ENCODE measurements at places on chromosomes 4 and X. TPM values are rescaled to one million over a fixed set of nuclear protein-coding genes. Genes with fewer than 3 reads are reported as not detected.
A peak's percentile ranks its signal among the peaks of the same experiment; 100 is the strongest.

DNA sequence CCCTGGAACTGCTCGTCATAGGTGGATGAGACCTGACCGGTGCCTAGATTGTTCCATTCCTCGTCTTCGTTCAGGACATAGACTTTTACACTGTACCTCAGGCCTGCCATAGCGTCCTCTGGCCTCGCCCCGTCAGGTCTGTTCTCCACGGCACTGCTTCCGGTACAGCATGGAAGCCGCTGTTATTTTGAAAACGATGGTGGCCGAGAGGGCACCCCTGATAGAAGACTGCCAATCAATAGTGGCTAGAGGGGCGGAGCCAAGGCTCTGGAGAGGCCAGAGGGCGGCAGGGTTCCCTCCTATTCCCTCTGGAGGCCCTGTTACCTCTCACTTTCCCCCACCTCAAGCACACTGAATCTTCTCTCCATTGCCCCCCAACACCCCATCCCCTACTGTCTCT is at the start of gene PPP4R3C:
Gene PPP4R3C (minus strand): TSS at position 155 of the 400 bp plus-strand sequence. CDS start 45 bp downstream, at position 110.
- no peak for DNase-seq

GRCh38 chr4:10278071-10278470 is 161.5 kb upstream of the WDR1 start:
- no peak for DNase-seq

DNA sequence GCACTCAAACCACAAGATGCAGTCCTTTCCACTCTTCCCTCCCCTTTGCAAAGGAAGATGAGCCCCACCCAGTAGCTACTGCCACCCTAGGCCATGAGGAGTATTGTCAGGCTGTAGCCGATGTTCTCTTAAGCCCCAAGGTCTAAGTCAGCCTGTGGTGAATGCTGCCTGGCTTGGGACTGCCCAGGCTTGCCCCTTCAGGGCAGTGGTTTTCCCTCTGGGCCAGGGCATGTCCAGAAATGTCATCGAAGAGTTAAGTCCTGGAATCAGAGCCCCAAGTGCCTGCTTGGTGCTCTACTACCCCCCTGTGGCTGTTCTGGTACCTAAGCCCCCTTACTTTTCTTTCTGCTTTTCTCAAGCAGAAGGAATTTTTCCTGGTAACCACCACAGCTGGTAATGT is 11.8 kb upstream of the PGK1 start:
- peak; percentile 62 for DNase-seq

DNA sequence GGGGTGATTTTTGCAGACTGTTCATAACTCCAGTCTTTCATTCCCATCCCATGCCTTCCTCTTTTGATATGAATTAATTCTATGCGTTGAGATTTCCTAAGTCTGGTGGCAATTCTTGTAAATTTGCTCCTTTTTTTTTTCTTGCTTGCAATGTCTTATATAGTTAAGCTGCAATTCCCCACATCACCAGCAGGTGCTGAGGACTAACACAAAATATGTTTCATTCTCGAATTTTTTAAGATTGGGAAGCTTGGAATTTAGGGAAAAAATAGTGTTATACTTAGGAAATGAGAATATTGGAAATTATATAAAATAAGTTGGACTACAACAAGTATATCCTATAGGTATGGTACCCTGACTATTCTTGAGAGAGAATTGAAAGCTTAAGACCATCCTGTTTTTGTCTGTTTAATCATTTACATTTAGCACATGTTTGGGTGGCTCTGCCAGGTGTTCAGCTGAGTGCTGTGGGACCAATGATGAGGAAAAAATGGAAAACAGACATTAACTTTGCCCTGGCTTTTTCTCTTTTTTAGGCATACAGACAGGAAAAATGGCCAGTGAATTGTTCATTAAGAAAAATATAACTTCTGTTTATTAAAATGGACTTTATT is 30.2 kb downstream of the AFF2 start:
- DNase-seq = peak; percentile 4

GRCh38 chrX:103729015-103729414 is 18.3 kb downstream of the TMEM31 start:
- no peak for DNase-seq

DNA sequence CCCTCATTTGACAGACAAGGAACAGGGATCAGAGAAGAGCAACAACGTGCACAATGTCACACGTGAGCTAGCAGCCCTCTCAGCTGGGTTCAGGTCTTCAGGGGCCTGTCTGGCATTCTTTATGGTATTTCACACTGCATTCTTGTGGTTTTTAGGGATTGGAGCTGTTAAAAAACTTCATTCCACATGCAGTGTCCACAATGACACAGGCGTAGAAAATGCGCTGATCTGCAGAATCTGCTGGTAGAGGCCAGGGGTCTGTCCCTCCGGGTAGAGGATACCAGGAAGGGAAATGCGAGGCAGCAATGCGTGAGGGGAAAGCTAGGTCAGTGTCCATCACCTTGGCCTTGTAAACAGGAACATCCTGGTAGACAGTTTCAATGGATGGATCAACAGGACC is 36.6 kb downstream of the MAP7D3 start:
- DNase-seq = peak; percentile 89

DNA sequence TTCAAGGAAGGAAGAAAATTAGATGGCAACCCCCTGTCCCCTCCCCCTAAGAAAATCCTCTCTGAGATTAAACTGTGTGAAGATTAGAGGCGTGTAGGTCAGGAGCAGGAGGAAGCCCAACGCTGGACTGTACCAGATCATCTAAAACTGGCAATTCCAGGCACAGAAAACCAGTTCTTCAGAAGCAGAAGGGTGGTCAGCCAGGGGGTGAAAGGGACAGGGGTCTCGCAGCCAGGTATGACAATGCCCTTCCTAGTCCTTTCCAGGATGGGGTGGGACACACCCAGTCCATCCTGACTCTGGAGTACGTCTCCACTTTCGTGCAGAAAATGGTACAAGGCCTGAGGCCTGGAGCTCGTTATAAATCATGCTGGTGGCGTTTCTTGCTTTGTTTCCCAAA is 3.3 kb upstream of the RHOH start:
- DNase-seq = no peak

- DNase-seq = no peak
Observed at GRCh38 chrX:55119712-55120111, 30.9 kb downstream of the PAGE2 start.

DNA sequence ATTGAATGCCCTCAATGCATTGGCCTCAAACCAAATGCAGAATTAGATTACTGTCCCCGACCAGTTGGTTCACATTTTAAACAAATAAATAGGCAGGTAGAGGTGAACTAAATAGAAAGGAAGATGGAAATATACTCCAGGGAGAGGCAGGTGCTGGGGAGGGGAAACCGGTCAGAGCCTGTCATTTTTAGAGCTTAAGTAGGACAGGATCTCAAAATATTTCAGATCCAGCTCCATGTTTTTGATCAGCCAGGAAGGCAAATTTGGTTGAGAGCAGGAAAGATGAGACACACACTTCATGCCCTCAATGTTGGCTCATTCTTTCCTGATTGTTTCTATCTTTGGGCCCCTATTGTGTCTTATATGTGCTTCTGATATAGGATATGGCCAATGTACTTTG is 206.7 kb downstream of the SHROOM3 start:
- DNase-seq = no peak

DNA sequence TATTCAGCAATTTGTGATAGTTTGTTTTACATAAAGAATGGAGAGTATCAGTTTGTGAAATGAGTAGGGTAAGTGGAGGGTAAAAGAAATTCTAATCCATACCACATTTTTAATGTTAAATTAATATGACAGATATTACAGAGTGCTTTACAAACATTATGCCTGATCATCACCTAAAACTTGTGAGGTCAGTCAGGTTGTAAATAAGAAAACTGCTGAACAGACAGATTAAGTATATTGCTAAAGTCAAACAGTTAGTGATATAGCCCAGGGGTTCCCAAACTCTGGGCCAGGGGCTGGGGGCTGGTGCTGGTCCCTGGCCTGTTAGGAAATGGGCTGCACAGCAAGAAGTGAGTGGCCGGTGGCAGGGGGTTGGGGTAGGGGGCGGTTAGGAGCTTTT is 273.6 kb downstream of the TRAM1L1 start:
- DNase-seq = no peak

DNA sequence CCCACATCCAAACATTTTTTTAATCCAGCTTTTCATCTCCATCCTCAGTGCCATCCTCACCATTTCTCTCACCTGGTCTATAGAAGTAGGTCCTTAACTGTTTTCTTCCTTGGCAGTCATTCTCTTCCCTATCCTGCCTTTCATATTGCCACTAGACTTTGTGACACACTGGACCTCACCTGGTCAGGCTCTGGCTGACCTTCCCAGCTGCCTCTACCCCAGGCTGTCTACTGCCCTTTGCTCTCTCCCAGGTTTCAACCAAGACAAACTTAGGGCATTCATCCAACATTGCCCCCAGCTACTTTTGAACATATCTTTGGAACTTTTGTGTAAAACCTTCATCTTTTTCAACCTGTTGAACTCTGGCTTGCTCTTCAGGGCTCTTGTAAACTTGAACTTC is 39.8 kb downstream of the TRAPPC11 start:
- DNase-seq = no peak

DNA sequence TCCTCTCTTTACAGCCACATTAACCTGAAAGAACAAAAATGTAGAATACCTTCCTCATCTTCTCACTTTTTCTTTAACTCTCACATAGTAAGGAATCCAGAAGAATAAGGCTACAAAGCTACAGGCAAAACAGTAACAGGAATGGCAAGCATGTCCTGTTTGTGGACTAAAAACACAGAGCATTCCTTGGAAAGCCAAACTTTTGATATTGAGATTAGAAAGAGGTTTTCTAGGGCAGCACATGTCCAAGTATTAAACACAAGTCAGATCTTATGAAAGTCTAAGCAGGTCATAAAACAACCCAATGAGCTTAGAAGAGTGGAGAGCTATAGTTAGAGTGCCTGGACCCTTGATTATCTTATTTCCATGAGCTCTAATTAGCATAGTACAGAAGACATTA is 58.2 kb upstream of the FAM9C start:
- DNase-seq = no peak

The FABP2 gene
- under 0.01 TPM for total RNA-seq

The CHRDL1 gene
- 39.8 TPM for total RNA-seq

The DNAAF6 gene
- not detected for total RNA-seq

The ETDB gene
- not detected for total RNA-seq

The IL2RG gene
- total RNA-seq = not detected

The CT83 gene
- not detected for total RNA-seq

The MAGEC1 gene
- total RNA-seq = not detected

The DRP2 gene
- total RNA-seq = not detected

The KLB gene
- total RNA-seq = not detected

The MAB21L2 gene
- not detected for total RNA-seq

The CYP2U1 gene
- 11.8 TPM for total RNA-seq

Measured in renal cortical epithelial cell (primary cell).